Activated gamma-delta T cell (primary cell): ENCODE measurements at places on chromosomes 2 and 18.

- no peak for DNase-seq
These were observed 71.1 kb downstream of the TDRD15 start for GRCh38 chr2:21194858-21195271.

DNA sequence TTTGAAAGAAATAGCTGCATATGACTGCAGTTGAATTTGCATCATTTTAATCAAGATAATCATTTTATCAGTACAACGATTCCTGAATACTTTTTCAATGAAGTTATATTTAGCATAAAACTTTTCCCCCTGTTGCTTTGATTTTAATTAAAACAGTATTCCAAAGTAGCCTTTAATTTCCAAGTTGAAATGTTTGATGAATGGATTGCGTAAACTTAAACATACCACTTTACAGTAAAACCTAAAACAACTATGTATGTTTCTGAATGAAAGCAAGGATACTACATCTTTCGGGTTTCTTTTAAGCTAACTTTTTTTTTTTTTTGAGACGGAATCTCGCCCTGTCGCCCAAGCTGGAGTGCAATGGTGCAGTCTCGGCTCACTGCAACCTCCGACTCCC is 1.4 kb downstream of the SPAST start:
- no peak for DNase-seq

DNA sequence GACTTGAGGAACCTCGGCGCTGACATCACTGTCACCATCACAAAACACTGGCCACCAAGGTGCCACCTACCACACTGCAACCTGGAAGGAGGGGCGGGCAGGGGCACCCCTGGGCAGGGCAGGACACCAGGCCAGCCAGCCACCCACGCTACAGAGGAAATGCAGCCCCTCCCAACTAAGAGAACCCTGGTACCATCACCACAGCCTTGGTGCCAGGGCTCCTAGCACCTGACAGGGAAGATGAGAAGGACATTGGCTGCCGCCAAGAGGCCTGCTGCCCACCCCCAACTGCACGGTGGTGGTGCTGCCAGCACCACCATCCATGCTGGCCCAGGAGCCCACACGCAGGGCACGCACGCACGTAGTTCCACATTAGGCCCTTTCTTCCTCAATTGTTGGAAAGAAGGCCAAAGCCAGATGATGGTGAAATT is 88.7 kb downstream of the HDAC4 start:
- no peak for DNase-seq

- no peak for DNase-seq
These were observed 13.0 kb downstream of the ANTXR1 start for GRCh38 chr2:69026026-69026425.

GRCh38 chr18:22276334-22276713 is 106.9 kb downstream of the GATA6 start:
- DNase-seq: no peak

- no peak for DNase-seq
These were observed 38.0 kb downstream of the VSNL1 start for GRCh38 chr2:17578466-17578928.

DNA sequence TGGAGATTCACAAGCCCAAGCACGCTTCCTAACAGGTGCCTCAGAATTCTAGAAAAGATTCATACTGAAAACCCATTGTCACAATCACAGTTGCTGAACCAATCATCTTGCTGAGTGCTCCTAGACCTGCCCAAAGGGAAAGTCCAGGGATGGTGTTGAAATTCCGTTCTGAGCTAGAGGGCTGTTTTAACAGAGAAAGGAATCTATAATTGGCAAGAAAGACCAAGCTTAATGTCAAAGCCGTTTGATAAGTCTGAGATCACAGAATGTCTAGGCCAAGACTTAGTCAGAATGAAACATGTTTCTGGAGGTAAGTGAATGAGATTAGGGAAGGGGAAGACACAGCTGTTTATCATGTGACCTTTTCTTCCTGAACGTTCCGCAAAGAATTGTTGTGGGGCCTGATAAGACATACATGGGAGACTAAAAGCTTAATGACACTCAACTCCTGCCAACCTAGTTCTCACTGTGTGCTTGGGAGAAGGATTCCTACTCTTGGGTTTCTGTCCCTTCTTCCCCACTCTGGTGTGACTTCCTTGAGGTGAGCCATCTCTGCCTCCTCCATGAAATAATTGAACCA is 27.5 kb downstream of the PMAIP1 start:
- no peak for DNase-seq

- DNase-seq: no peak
These were observed 32.0 kb upstream of the SKOR2 start for GRCh38 chr18:47283476-47283875.

GRCh38 chr18:68152770-68153169 is 562.1 kb downstream of the TMX3 start:
- DNase-seq: no peak

DNA sequence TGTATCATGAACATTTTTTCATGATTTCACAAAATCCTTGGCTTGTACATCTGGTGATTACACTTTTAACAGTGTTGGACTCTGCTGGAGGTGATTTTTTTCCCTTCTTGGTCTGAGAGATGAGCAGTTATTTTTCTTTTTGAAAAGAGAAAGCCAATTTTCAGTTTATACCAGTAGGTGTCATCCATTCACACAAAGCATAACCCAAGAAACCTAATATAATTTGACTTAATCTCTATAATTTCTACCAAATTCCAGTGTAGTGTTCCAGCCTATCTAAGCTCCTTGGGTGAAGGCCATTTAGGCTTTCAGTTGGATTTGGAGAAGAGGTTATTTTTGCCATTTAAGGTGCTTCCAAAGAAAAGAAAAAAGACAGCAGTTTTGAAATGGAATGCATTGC is 7.7 kb upstream of the ICOS start:
- DNase-seq: no peak

GRCh38 chr2:105776560-105776928 is 31.8 kb downstream of the NCK2 start:
- DNase-seq: no peak

- no peak for DNase-seq
These were observed 422.2 kb upstream of the NRXN1 start for GRCh38 chr2:51454177-51454576.

- no peak for DNase-seq
These were observed 258.1 kb downstream of the CTNNA2 start for GRCh38 chr2:79770926-79771325.

DNA sequence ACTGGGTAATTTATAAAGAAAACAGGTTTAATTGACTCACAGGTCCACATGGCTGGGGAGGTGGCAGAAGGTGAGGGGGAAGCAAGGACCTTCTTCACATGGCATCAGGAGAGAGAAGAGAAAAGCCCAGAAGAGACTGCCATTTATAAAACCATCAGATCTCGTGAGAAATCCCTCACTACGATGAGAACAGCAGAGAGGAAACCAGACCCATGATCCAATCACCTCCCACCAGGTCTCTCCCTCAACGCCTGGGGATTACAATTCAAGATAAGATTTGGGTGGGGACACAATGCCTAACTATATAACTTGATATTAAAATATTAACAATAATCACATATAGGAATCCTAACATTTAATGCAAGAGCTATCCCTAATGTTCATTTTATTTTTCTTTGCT is 31.8 kb downstream of the MEMO1 start:
- no peak for DNase-seq

GRCh38 chr2:52308156-52308555 is 1276.2 kb upstream of the NRXN1 start:
- no peak for DNase-seq

- DNase-seq: no peak
These were observed 2.7 kb downstream of the TNP1 start for GRCh38 chr2:216857131-216857550.

DNA sequence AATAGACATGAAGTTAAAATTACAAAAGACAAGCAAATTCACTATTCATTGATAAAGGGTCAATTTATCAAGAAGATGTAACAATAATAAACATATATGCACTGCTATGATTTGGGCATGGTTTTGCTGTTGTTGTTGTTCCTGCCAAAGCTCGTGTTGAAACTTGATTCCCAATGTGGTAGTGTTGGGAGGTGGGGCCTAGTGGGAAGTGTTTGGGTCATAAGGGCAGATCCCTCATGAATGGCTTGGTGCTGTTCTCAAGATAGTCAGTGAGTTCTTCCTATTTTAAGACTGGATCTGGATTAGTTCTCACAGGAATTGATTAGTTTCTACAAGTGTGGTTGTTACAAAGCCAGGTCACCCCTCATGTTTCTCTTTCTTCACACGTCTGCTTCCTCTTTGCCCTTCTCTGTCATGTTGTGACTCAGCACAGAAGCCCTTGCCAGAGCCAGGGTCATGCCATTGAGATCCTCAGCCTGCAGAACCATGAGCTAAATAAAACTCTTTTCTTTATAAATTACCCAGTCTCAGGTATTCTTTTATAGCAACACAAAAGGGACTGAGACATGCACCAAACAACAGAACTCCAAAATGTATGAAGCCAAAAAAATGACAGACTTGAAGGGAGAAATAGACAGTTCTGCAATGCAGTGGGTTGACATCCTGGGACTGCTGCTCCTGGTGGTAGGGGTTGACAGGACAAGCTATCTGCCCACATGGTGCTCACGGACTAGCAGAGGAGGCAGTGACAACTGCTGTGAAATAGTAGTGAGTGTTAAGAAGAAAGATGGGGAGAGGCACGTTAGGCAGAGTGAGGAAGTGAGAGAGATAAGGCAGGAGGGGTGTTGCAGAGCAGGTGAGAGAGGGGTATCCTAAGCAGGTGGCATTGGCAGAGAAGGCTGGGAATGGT is 18.6 kb upstream of the SKA1 start:
- DNase-seq: no peak

DNA sequence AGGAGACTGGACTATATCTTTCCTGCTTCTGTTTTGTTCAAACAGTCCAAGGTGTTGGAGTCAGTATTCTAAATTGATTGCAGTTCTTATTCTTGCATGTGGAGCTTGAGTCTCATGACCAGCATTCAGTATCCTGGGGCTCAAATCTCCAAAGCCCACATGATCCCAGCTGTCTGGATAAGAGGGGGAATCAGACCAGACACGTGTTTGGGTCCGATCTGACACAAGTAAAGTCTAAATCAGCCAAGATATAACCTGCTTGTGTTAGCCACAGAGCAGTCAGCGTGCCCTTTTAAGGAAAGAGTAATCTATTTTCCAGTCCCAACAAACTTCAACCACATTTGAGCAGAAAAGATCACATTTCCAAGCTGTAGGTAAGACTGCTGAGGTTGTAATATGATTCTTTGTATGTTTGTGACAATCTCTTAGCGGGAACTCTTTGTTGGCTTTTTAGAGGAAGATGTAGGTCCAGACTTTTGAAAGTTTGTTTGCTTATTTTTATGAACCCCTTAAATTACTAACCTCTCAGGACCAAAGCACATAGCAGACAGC is 334.6 kb downstream of the SLC4A3 start:
- no peak for DNase-seq

DNA sequence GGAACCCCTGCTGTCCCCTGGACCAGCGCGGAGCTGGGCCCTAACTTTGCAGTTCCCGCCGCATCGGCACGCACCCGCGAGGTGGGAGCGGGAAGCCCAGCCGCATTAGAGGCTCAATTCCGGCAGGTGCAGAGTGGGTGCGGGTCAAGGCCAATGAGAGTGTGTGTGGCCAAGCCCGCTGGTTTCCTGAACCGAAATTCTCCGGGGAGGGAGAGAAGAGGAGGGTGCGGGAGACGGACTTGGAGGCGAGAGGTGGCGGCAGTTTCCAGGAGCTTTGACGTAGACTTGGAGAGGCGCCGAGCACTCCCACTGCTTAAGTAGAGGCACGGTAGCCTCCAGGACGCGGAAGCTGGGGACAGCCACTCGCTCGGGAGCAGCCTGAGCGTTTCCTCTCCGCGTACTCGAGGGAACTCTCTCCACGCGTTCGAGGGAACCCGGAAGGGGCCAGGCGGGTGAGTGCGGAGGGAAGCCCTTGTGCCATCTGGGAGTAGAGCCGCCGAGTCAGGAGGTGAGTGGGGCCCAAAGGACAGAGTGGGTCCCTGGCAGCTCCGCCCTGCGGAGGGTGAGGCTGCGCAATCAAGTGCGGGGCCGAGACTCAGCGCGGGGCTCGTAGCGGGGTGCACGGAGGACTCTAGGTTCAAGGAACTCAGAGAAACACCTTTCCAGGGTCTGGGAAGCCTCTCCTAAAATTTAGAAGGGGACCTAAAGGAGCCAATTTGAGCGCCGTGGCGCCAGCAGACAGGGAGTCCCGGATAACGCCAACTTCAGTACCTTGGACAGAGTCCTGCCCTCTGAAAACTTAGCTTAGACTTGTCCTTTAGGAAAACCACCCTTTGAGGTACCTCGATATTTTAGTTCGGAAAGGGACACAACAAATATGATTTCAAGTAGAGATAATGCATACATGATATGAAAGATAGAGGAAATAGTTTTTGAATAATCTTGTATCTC is at the start of gene FAM237A:
TSS of gene FAM237A (plus strand) at position 413 of the 951 bp plus-strand sequence. CDS start 1,750 bp downstream, outside the sequence.
- DNase-seq: no peak

DNA sequence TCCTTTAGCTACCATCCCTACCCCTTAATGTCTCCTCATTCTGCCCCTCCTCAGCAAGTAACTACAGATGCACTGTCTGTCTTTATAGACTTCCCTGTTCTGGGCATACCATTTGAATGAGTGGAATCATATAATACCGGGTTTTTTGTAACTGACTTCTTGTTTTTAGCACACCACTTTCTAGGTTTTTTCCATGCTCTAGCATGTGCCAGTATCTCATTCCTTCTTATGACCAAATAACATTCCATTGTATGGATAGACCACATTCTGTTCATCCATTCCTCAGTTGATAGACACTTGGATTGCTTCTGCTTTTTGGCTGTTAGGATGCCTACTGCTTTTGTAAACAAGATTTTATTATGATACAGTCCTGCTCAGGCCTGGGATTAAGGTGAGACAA is 154.7 kb downstream of the TSN start:
- DNase-seq: no peak

GRCh38 chr18:48926420-48926857 is 24.3 kb downstream of the SMAD7 start:
- no peak for DNase-seq

DNA sequence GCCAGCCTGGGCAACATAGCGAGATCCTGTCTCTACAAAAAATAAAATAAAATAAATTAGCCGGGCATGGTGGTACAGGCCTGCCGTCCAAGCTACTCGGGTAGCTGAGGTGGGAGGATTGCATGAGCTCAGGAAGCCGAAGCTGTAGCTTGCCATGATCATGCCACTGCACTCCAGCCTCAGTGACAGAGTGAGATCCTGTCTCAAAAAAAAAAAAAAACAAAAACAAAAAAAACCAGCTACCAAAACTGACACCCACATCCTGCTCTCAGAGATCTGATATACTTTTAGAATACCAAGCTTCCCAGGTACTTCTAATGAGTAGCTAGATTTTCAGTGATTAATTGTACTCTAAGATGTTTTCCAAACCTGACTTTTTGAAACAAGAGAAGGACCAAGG is 74.0 kb downstream of the TTC27 start:
- DNase-seq: no peak

- no peak for DNase-seq
These were observed 1.2 kb upstream of the LBX2 start for GRCh38 chr2:74500578-74500946.
